ENCODE measurements at places on chromosomes 1 and 21.

DNA sequence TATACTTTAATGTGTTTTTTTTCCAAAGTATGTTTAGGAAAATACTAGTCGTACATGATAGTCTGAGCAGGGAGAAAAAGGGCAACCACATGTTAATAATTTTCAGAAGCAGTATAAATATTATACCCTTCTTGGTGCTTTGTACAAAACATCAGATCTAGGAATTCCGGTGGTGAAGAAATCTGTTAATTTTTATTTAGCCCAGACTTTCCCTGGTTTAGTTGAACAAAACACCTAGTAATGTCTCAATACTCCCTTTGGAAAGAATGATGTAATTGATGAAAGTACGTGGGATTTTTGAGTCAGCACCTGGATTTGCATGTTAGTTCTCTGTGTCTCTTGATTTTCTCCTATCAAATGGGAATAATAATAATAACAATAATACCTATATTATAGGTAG, 38.4 kb upstream of the KCNK2 start:
- no peak for DNase-seq

GRCh38 chr1:172815740-172816139, 156.8 kb downstream of the FASLG start:
- no peak for DNase-seq

GRCh38 chr1:53799141-53799540, 39.0 kb downstream of the NDC1 start:
- DNase-seq: no peak

GRCh38 chr1:200774735-200775444, 36.2 kb downstream of the CAMSAP2 start:
- no peak for DNase-seq

DNA sequence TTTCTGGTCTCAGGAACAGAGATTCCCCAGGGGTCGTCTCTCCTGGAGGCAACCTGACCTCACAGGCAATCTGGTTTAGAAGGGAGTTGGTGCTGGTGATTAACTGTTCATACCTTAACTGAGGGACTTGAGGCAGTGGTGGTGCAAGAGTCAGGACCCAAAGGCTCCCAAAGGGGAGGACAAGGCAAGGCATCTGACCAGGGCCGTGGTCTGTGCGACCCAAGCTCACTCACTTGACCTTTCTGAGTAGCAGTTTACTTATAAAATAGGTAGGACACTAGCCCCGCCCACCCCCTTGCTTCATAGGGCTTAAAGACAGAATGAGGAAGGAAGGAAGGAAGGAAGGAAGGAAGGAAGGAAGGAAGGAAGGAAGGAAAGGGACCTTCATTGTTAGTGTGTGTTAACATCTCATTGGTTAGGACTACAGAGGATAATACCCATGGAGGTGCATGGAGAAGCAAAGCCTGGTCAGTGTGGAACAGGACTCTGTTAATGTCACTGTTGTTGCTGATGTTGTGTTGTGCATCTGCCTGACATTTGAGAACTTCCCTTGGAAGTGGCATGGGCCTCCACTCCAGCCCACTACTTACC, 4.6 kb upstream of the KCNA2 start:
- DNase-seq: no peak

DNA sequence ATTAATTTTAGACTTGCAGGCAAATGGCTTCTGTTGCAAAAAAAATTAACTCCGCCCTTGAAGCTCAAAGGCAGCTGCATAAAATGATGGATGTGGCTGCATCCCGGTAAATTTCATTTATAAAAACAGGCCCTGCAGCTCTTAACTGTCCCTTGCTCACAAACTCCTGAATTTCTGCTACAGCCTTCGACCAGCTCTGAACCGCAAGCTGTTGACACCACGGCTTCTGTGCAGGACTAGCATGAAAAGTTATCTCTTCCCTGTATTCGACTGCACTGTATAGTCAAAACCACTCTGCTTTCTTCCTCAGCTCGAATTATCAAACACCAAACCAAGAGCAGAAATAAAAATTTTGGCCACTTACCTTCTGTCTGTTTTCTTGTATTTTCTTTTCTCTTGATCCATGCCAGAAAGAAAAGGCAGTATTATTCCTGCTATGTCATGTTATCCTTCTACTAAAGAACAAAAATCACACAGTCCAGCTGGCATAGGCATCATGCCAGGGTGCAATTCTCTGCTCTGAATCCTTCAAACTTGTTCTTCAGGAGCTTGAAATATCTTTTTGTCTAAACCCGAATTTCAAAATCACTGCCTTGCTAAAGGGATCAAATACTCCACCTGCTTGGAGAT, 195.5 kb upstream of the NCAM2 start:
- no peak for DNase-seq

GRCh38 chr1:228147768-228148167, 2.0 kb upstream of the GJC2 start:
- no peak for DNase-seq

- no peak for DNase-seq
These were observed 803.2 kb downstream of the PLA2G4A start for GRCh38 chr1:187631984-187632383.

- DNase-seq: no peak
These were observed 82.3 kb downstream of the CLIC4 start for GRCh38 chr1:24827379-24828135.

- no peak for DNase-seq
These were observed 35.8 kb upstream of the SOX13 start for GRCh38 chr1:204036882-204037655.

- DNase-seq: no peak
These were observed 53.7 kb downstream of the ZBTB8A start for GRCh38 chr1:32592943-32593342.

DNA sequence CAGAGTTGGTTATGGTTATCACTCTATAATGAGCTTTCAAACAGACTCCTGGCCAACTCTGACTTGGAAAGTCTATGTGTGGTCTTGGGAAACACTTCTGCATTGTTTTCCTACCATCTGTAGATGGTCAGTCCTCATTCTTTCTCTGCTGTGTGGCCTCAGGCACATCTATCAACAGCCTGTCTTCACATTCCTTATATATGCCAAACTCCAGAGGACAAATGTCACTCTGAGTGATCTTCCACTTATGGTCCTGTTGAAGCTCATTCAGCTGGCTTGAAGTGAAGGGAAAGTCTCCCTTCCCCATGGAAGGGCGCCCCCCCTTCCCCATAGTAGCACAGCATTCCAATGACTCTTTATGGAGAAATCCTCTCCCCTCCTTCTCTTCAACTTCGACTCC, 58.7 kb downstream of the VANGL2 start:
- DNase-seq: no peak

DNA sequence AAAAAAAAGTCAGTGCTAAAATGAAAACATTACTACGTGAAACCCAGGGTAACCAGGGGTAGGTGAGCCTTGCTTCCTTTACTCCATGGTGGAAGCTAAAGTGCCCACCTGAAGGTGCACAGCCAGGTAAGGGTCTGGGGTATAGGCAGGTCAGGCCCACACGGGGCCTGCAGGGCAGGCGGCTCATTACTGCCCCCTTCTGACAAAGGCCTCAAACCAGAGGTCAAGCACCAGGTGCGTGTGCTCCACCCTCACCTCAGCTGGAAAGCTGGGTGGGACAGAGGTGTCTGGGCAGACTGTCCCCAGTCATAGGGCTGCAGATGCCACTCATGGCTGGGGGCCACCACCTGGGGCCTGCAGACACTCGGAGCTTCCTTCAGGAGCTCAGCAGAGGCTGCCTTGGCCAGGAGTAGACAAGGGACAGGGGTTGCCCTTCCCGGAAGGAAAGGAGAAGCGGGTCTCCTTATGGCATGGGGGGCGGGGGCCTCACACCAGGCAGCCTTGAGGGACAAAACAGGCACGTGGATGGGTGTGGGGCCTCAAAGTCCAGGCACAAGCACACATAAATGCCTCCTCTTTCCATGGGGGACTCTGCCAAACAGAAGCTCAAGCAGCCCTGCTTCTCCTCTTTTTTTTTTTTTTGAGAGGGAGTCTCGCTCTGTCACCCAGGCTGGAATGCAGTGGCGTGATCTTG, 36.2 kb downstream of the ACOT7 start:
- DNase-seq: no peak

- DNase-seq: no peak
These were observed 1059.5 kb upstream of the ADGRL4 start for GRCh38 chr1:80066060-80066459.

DNA sequence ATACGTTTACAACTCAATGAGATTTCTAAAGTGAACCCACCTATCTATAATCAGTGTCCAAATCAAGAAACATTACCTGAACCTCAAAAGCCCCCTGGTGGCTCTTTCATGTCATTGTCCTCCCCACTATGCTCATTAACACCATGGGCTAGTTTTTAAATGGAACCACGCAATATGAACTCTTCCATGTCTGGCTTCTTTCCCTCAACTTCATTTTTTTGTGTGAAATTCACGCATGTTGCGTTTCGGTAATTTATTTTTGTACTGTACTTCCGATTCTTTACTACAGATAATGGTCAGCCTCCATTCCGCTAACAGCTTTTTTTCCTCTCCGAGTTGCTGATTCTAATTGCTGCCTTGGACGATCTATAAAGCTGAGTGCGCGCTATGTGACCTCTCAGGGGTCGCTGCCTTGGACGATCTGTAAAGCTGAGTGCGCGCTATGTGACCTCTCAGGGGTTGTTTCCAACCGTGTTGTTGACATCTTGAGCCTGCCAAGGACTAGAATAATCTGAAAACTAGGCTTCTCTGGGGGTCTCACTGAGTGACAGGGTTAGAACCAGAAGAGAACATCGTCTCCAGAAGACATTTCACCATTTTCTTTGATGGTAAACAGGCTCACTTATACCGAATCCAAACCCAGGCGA, 1.1 kb upstream of the CACYBP start:
- peak; percentile 47 for DNase-seq

- no peak for DNase-seq
These were observed 37.9 kb upstream of the EEIG2 start for GRCh38 chr1:108521990-108522393.

DNA sequence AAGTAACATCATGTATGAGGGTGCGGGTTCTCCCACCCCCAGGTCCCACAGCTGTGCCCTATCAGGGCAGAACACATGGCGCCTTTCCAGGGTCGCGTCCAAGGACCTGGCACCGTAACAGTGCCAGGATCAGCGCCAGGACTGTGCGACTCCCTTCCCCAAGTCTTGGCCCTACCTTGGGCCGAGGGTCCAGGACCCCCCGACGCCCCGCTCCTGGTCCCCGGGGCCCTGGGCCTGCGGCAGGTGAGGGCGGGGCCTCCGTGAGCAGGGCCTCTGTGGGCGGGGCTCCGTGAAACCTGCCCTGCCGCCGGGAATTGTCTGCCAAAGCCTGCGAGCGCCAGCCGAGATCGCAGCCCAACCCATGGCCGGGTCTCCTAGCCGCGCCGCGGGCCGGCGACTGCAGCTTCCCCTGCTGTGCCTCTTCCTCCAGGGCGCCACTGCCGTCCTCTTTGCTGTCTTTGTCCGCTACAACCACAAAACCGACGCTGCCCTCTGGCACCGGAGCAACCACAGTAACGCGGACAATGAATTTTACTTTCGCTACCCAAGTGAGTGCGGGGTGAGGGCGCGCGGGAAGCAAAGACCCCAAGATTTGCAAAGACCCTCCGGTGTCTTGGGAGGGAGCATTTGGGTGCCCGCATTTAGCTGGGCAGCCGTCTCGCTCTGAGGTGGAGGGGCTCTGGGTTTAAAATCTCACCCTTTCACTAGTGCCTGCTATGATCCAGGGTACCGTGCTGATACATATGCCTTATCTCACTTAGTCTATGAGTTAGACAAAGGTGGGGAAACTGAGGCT, at the start of gene RHBG:
Gene RHBG (plus strand): TSS at position 323 of the 796 bp plus-strand sequence. CDS start 39 bp downstream, at position 362.
- peak; percentile 43 for DNase-seq

DNA sequence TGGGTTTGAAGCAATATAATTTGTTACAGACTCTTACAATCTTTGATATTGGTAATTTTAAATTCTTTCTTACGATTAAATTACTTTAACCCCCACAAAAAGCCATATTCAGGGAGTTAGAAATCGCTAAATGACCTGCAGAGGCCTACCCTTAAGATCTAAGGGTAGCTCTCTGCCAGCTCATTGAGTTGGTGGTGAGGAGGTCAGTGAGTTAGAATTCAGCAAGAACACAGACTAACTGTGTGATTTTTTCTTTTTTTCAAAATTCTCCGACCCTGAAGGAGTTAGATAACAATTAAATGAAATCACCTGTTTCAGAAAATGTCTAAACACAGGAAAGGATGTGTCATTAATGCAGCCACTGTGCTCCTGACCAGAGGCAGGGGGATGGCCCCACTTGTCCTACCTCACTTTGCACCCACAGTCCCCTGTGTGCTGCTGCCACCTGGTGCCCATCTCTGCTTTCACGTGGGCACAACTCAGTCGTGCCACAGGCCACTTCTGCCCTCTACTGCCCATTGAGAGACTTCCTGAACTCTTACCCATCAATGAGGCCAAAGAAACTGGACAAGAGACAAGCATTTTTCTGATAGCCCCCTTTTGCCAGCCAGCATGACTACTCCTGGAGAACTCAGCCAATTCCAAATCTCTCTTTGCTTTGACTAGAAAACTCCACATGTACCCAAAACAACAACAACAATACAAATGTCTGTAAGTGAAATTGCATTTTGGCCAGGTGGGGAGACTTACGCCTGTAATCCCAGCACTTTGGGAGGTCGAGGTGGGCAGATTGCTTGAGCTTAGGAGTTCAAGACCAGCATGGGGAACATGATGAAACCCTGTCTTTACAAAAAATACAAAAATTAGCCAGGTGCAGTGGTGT, 8.4 kb downstream of the CFAP45 start:
- DNase-seq: peak; percentile 83

DNA sequence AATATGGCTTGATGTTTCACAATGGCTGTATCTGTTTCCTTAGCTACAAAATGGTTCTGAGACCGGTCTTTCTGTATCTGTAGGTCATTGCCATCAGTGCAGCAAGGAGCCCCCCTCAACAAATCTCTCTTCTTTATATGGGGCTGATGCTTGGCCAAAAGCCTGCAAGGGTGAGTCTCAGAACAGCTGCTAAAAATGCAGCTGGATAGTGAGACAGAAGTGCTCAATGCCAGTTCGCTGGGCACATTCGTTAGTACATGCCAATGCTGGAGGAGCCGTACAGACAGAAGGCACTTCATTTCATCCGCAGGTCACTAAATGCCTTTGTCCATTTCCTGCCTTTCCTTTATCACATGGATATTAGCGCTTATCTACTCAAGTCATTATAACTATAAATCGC, 67.3 kb downstream of the RUNX1 start:
- no peak for DNase-seq

DNA sequence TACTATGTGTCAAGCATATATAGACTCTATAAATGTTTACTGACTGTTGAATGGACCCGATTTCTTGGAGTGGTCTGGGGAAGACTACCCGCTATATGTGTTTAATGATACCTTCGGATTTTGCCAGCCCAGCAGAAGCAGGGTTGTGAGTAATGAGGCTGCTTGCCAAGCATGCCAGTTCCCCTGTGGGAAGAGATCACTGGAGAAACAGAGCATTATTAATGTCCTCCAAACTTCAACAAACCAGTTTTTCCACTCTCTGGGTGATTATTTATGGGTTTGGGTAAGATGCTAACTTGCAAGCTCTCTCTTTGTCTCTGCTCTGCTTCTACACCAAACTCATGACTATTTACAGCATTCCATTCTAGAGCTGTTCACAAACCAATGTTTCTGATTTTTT, 25.1 kb upstream of the PHGDH start:
- DNase-seq: peak; percentile 28

- no peak for DNase-seq
These were observed 57.9 kb downstream of the FMN2 start for GRCh38 chr1:240149484-240150094.
